Stimulated activated CD4-positive, alpha-beta T cell treated with anti-CD3 and anti-CD28 coated beads, TNF-alpha, amount 100 ng/mL, for 24 hours (primary cell): ENCODE measurements at places on chromosomes 3 and 15.

GRCh38 chr3:48352546-48352945, 19.1 kb upstream of the SPINK8 start:
- no peak for DNase-seq

GRCh38 chr15:79970624-79971434, at the start of gene BCL2A1:
TSS of gene BCL2A1 (minus strand) at chr15:79971196. CDS start at chr15:79971119, 77 bp downstream.
- DNase-seq, result peak; percentile 68

- DNase-seq, result no peak
Measured at GRCh38 chr3:41742121-41742520, 219.8 kb downstream of the ULK4 start.

DNA sequence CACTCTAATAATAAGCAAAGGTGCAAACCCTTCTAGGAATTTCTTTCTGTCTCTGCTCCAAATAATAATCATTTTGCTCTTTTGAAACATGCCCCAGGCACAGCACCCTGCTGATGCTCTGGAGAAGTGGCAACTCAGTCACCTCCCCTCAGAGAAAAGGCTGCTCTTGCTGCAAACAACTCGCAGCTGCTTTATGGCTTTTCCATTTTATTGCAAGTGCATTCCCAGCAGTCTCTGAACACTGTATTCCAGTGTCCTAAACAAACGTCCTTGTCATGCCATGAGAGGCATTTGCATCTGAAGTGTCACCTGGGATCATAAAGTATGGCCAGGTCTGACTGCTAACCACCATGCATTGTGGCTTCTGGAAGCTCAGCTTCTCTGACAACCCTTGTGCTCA, 358.1 kb upstream of the TRIM42 start:
- DNase-seq, result no peak

DNA sequence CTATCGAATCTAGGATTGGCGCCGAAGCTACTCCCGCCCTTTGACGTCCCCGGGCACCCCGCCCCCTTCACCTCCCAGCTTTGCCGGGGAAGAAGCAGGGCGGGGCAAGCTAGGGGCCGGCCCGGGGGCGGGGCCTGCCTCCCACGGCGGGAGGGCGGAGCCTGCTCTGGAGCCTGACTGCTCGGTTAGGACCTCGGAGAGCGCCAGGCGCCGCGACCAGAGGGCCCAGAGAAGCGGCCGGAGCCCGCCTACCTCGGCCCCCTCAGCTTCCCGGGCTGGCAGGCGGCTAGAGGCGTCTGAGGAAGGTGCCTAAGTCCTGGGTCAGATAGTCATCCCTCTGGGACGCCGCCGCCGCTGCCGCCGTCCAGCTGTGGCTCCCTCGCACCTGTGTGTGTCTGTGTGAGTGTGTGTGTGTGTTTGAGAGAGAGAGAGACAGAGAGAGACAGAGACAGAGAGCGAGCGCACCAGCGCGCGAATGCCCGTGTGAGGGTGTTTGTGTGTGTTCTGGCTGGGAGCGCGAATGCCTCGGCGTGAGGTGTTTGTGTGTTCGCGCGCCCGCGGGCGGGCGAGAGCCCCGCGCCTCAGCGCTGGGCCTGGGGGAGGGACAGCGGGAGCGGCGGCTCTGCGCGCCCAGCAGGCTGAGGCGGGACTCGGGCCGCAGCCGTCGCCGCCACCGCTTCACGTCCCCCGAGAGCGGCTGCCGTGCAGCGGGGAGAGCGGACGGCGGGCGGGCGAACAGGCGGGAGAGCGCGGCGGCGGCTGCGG, at the start of gene STXBP5L:
Gene STXBP5L, plus strand, starts transcription at position 176 of the 765 bp plus-strand sequence. CDS start 1,374 bp downstream, outside the sequence.
- DNase-seq, result peak; percentile 67

- DNase-seq, result peak; percentile 33
Measured at GRCh38 chr3:39189959-39190269, 2.5 kb downstream of the XIRP1 start.

DNA sequence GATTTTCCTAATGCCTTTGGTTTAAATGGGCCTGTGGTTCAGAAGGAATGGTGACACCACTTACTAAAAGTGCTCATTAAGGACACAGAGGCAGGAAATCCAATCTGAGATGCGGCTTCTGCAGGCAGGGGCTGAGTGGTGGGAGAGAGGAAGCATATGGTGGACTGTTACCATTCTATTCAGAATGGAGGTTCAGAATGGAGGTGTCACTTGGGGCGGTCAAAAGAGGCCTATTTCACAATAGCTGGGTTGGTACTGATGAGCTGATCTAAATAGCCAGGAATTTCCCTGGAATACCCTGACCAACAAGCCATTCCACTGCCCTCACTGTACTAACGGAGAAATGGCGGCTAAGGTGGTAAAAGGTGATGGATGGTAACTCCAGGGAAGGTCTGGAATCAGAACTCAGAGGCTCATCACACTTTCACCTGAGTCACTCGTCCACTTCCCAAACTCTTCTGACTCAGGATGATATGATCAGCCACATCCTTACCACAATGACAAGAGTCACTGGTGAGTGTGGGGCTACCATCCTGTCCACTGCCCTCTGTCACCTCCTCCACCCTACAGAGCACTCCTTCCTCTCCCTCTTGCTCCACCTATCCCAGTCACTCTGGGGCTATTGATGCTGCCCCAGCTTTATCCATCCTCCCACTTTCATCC, 15.7 kb downstream of the RFT1 start:
- no peak for DNase-seq

DNA sequence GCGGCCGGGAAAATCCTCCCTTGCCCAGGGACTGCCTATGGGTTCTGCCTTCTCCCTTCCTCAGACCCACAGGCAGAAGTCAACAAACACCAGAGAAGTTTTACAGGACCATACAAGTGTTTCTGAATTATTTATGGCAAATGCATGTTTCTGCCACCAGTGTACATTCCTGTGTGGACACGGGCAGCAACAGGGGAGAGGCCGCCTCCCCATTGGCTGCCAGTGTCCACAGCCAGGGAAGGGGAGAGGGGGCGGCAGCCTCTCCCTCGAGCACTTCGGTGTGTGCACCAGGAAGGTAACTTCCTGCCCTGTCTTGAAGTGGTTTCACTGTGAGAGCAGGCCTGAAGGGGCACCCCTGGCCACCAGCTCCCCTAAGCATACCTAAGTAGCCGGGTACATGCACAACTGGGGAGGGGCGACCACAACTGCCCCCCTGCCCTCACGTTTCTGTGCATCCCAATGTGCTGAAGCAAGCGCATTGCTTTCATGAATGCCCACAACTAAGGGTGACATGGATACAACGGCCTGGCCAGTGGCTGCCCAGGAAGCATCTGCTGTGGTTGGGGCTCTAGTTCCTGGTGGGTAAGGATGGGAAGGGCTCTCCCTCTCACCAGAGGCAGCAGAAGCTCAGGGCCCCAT, 14.8 kb upstream of the SHISA5 start:
- no peak for DNase-seq

DNA sequence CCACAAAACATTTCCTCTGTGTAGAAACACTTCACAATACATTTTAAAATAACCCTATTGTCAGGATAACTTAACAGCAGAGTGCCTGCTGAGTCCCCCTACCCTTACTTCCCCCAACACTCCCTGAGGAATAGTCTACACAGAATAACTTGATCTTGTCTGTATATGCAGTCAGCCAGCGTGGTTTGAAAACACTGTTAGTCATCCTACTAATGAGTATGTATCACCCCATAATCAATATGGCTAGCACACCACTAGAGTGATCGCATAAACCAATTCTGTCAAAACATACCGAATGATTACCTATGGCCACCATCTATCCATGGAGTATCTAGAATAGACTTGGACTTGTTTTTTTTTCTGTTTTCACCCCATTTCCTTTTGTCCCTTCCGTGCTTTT, 152.7 kb upstream of the NECTIN3 start:
- DNase-seq, result no peak

GRCh38 chr3:32471246-32471645, 31.4 kb downstream of the CMTM6 start:
- DNase-seq, result no peak

DNA sequence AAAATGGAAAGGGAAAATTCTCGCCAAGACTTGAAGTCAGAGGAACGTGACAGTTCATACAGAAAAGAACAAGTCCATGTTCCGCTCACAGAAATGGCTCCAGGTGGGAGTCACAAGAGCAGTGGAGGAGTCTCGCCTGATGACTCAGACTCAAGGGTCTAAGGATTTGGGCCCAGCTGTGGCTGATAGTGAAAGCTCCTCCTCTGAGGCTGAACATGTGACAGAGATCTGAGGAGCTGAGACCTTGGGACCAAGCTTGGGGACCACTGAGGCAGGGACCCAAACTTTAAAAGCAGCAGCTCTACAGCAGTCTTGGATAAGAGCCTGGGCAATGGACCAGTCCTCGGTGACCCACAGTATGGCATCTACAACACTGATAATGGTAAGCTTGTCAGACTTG, 9.3 kb upstream of the VEPH1 start:
- DNase-seq, result no peak

- no peak for DNase-seq
Measured at GRCh38 chr3:117272274-117272673, 562.7 kb downstream of the TUSC7 start.

DNA sequence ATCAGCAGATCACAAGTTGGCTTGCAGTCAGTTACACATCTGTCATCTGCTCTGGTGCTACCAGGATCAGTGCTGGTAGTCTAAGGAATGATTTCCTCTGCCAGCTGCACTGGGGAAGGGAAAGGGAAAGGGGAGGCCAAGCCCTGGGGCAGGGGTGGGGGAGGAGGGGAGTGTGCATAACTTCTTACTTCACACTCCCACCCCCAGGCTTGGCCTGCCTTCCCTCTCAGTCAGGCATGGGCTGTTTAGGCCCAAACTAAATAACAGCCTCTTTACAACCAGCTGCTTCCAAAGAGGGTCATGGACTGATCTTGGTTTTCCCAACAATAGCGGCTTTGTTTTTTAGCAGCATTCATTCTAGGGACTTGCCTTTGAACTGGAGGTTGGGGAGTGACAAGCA, 86.1 kb upstream of the PSMD6 start:
- DNase-seq, result no peak

DNA sequence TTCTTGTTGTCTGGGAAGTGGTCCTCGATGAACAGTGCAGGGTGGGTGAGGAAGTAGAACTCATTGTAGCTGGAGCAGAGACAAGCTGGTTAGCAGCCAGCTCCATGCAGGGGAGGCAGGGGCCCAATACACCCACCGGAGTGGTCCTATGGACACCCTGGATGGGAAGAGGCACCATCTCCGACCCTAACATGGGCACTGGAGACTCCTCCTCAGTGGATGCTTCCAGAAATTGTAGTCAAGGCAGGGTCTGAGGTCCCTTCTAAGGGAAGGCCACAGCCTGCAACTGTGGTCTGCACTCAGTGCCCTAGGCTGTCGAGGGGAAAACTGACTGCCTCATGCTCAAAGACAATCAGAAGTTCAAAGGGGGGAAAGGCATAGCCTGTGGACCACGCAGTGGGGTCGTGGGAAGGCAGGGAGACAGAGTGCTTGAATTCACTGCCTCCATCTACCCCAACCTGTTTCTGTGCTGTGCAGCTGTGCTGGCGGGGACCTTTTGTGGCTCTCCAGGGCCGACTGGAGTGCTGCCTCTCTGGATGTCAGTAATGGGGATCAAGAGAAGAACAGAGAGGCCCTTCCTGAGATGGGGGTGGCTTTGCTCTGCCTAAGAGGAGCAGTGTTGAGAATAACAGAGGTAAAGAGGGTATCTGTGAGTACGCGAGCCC, 41.9 kb downstream of the KY start:
- no peak for DNase-seq

DNA sequence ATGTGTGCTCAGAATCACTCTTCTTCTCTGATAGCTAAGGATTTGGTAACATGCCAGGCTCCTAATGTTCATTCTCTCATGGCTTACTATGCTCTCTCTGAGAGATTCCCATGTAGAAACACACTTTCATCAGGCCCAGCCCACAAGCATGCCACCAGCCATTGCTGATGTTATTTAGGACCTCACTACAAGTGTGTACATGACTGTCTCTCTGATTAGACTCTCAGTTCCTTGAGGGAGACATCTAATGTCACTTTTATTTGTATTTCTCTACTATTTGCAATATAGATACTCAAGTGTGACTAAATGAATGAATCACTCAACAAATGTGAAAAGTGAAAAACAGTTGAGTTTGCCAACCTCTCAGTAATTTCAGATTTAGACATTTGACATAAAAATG, 84.3 kb upstream of the ARL6 start:
- DNase-seq, result no peak

DNA sequence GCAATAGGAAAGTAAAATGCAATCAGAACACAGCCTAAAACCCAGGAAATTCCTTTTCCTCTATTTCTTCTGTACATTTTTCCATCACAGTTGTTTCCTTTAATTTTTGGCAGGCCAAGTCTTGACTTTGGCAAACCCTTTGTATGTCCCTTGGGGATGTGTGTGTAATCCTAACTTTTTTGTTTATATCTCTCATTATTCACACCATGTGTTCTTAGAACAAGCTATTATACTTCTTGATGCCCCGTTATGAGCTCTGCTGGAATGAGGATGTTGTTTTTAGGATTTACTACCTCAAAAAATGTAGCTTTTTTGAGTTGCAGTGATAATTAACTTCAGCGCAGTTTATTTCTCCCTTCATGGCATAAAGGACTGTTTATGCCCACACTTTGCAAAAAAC, 123.4 kb downstream of the ABI3BP start:
- DNase-seq, result no peak

DNA sequence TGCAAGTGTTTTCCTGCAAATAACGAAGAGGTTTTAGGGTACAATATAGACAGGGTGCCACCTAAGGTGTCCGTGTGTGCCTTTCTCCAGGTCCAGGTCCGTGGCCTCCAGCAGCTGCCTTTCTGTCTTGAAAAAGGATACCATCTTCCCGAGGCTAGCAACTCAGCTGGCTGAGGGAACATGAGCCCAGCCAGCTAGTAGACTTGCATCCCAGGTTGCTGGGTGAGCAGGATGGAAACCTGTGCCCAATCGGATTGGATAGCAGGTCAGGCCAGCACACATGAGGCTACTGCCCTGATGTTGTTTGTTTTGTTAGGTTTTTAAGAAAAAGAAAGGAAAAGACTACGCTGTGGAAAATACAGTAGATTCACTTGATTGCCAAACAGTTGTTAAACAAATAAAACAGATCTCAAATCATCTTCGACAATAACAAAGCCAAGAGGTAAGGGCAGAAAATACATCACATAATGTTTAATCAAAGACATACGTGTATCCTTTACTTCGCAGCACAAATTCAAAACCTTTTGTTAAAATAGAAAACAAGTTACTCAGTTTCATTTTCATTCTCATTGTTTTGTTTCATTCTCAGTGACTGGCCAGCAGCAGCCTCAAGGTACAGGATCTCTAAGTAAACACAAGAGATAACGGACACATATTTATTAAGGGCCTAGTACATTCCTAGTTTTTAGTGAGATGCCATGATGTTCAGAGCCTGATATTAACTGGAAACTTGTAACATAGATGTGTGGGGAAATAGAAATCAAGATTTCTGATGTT, 661.2 kb upstream of the NR2F2 start:
- DNase-seq, result no peak
